ENCODE measurements at places on chromosomes 11 and 22. TPM values are rescaled to one million over a fixed set of nuclear protein-coding genes. Genes with fewer than 3 reads are reported as not detected.

Gene TRIM49
- not detected for total RNA-seq

Gene NDUFC2
- total RNA-seq: 120 TPM

GRCh38 chr11:19344661-19345518, 104.1 kb upstream of the E2F8 start:
- peak; percentile 77 for DNase-seq

DNA sequence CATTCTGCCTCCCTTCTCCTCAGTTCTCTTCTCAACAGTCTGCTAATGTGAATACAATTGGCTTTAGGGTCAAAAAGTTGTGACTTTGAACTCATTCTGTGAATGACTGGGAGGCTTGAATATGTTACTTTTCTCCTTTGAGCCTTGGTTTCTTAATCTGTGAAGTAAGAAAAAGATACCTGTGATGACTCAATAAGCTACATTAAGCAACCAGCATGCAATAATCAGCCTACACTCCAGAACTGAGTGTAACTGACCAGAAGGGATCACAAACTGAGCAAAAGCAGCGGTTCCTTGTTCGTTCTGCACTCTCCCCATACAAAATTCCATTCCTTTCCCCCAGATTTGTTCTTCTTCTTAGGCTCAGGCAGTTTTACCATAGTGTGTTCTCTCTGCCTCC, 23.4 kb downstream of the ZNF202 start:
- DNase-seq: no peak

DNA sequence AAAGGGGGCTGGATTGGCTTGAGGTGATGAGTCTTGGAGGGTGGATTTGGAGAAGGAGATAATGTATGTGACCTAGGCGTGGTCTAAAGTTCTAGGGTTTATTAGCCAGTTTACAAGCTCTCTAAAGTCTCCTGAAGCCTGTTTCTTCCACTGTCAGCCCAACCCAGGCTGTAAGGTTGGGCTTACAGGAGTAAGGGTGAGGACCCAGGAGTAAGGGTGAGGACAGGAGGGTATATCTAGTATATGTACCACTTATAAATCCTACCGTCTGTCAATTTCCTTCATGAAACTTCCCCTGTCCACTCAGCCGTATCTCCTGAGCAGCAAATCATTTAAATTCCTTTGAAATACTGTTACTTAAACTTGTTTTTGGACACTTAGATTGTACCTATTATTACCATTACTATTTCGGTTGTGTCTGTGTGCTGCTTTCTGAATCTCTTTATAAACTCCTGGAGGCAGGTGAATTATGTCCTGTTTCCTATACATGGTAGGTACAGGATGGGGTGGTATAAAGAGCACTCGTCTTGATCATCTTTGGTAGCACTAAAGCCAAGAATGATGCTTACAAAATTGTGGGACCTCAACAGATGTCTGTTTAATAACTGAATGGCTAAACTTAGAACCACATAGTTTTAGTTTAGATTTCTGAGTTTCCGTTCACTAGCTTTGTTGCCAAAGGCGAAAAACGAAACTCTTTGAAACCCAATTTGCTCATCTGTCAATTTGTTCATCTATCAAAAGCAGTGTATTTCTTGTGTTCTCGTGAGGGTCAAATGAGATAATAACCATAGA, 192.0 kb downstream of the GRIK4 start:
- no peak for DNase-seq

DNA sequence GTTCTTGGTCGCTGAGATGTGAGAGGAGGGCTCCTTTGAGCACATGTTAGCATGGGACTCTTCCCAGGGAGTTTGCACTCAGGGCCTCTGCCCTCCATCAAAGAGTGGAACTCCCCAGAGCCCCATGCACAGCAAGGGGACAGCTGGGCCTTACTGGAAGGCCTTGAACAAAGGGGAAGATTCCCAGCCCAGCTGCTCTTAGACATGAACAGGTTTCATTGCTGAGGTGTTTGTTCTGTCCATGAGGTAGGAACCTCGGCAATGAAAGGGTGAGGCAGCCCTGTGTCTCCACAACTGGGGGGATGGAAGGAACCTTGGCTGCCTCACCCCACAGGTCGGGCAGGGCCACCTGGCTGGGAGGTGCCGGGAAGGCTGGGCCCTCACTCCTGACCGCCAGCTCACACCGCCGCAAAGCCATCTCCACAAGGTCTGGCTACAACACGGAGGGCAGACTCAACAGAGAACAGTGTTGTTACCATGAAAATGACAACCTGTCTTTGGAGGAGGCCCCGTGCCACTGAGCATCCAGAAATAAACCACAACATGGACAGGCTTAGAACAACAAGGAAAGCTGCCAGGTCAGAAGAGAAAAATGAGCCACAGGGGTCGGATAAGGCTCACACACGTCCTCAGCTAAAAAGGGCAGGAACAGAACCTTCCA, 3.2 kb downstream of the DERL3 start:
- no peak for DNase-seq

GRCh38 chr11:72579816-72580641, 94.2 kb downstream of the PDE2A start:
- no peak for DNase-seq

DNA sequence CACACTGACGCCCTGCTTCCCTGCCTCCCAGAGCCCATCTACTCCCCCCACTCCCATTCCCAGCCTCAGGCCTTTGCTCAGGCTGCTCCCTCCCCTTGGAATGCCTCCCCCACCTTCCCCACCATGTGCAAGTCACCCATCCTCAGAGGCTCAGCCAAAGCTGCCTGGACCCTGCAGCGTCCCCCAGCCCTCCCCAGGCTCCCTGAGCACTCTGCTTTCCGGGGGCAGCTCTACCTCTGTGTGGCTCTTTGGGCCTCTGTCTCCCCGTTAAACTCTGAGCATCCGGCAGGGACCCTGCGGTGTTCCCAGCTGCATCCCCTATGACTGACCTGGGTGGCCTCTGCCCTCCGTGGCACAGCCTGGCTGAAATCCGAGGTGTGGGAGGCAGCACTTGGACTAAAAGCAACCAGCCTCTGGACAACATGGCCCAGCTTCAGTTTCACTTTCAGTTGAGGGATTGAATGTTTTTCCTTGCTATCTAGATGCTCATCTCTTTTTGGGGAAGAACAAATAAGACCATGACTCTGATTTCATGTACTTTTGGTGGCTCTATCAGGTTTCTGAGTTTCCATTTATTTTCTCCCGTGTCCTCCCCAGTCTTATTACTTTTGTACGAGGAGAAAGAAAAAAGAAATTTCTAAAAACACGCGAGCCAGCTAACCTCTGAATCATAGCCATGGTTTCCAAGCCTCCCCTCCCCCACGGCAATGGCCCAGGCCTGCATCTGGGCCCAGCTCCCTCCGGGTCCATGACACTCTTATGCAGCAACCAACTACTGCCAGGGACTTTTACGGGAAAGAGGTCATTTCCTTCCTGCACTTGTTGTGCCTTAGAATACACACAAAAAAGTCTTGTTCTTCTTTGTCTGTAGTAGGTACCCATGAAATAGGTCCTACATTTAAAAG, 3.8 kb downstream of the APOL3 start:
- peak; percentile 81 for DNase-seq

Data from dorsolateral prefrontal cortex (tissue), 122 donors.